ENCODE measurements at places on chromosomes 7 and 10. TPM values are rescaled to one million over a fixed set of nuclear protein-coding genes. Genes with fewer than 3 reads are reported as not detected.
A peak's percentile ranks its signal among the peaks of the same experiment; 100 is the strongest.

GRCh38 chr7:78679112-78679876 is 774.2 kb downstream of the MAGI2 start:
- no peak overlapping the region for H3K27ac ChIP-seq
- no peaks in the 10 kb centered on the region for H3K4me1 ChIP-seq
- peaks cover 44% of the 10 kb centered on the region for H3K27me3 ChIP-seq
- H3K36me3 ChIP-seq: no peaks in the 10 kb centered on the region
- DNase-seq: no peak

CARD11 gene
- total RNA-seq: not detected

GRCh38 chr10:80260295-80261243 is 28.9 kb downstream of the MAT1A start:
- no peak overlapping the region for H3K4me3 ChIP-seq
- H3K27ac ChIP-seq: no peak overlapping the region
- H3K27me3 ChIP-seq: peaks cover 25% of the 10 kb centered on the region
- H3K36me3 ChIP-seq: no peaks in the 10 kb centered on the region
- peaks cover 5% of the 10 kb centered on the region for H3K4me1 ChIP-seq
- DNase-seq: peak; percentile 55

- H3K27ac ChIP-seq: no peak overlapping the region
- H3K27me3 ChIP-seq: no peaks in the 10 kb centered on the region
- H3K4me1 ChIP-seq: no peaks in the 10 kb centered on the region
These were observed 1.8 kb upstream of the CHN2 start for GRCh38 chr7:29192811-29193210.
